Muscle of back (tissue), 13 donors: ENCODE measurements at places on chromosomes 7 and 10.

DNA sequence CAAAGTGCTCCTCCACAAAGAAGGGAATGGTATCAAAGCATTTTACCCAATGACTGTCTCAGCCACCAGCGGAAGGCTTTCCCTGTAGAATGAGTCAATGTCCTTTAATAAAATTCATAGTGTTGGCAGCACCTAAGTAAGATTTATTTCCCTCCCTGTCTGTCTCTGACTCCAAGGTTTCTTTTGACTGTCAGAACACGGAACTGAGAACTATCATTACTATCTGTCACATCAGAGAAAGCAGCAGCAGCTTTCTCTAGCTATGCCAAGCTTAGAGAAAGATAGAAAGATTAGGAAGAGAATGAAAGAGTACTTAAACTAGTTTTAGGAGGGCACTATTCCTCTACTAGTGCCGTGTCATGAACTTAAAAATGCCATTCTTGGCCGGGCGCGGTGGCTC lies 400.1 kb downstream of the SORCS1 start:
- no peak for DNase-seq

DNA sequence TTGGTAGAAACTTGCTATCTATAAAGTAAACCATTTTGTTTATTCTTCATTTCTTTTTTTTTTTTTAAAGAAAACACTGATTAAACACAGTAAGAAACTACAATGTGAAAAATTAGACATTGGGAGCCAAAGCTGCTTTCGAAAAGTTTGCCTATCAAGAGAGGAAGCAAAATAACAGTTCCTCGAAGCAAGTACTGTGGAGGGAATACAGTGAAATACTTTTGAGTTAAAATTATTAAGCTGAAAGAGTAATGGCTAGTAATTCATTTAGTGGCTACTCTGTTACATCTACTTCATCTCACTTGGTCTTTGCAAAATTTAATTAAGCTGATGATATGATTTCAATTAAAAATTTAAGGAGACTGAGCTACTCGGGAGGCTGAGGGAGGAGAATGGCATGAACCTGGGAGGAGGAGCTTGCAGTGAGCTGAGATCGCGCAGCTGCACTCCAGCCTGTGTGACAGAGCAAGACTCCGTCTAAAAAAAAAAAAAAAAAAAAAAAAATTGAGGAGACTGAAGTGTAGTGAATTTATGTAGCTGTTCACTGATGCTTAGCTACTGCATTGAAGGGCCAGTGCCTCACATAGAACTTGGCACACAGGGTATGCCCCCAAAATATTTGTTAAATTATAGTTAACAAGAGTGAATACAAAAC lies 982.1 kb upstream of the MBL2 start:
- no peak for DNase-seq

- no peak for DNase-seq
Observed at GRCh38 chr10:51524041-51524440, 175.4 kb downstream of the CSTF2T start.

DNA sequence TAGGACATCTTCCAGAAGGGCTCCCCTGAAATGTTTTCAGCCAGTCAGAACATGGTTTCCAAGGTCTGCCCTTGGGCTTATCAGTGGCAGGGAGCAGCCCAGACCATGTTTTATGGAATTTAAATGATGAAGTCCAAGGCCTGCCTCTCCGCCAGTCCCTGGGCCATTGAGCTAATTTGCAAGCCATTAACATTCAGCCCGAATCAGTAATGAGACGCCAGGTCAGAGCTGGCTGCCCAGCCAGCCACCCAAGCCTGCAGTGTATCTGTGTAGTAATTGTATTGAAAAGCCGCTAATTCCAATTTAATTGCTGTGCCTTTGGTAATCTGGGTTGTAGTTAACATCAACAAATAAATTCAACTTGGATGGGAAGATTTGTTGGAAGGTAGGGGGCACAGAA lies 131.4 kb downstream of the PAXIP1 start:
- DNase-seq, result no peak

DNA sequence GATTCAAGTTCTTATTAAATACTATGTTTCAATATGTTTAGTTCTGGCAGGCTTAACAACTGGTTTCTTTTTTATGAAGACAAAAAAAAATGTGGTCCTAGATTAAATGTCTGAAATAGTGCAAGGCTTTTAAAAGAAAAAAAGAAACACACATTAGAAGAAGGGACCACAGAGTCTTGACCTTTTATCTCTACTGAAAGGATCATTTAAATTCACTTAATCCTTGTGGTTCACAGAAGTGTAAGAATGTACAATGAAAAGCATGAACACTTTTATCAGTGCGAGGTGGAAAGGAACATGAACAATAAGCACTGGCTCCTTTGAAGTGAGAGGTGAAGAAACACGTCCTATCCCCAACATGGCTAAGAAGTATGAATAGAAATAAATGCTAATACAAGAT lies 765.1 kb downstream of the MAGI2 start:
- no peak for DNase-seq

- DNase-seq, result no peak
Observed at GRCh38 chr10:58625070-58625469, 112.4 kb downstream of the BICC1 start.

GRCh38 chr7:153887749-153888569 lies 164.2 kb upstream of the DPP6 start:
- no peak for DNase-seq

- no peak for DNase-seq
Observed at GRCh38 chr7:101442426-101443070, 79.9 kb downstream of the COL26A1 start.

- no peak for DNase-seq
Observed at GRCh38 chr10:23496727-23497126, 57.9 kb downstream of the OTUD1 start.

- DNase-seq, result no peak
Observed at GRCh38 chr7:143435266-143435665, 8.0 kb upstream of the TAS2R60 start.

- no peak for DNase-seq
Observed at GRCh38 chr7:41067576-41067975, 635.3 kb downstream of the INHBA start.

DNA sequence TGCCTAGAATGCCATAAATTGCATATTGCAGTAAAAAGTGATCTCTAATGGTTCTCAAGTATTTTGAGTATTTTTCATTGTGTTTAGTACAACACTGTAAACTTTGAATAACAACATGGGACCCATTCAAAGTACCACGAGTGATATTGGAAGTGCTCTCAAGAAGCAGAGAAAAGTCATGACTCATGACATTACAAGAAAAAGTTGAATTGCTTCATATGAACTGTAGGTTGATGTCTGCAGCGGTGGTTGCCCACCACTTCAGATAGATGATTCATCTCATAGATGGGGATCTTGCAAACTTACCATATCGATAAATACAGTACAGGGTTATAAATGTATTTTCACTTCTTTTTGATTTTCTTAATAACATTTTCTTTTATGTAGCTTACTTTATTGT lies 33.9 kb downstream of the ENTPD1 start:
- no peak for DNase-seq

GRCh38 chr7:20229081-20229480 lies 11.9 kb upstream of the MACC1 start:
- DNase-seq, result no peak

DNA sequence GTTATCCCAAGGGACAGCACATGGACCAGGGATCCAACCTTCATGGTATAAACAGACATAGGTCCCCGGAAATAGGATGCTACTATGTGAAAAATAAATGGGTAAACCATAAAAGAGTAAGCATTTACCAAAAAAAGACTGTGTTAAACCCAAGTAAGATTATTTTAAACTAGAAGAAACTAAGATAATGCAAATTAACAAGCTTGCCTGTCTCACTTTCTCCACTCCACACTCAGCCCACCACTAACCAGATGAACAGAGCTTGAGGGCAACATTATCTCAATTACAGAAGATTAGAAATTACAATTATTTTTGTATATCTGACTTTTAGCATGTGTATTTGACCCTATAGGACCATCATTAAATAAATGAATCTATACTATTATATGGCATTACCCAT lies 117.2 kb upstream of the CAV2 start:
- DNase-seq, result no peak

- no peak for DNase-seq
Observed at GRCh38 chr10:35347121-35347562, 10.8 kb downstream of the CCNY start.

DNA sequence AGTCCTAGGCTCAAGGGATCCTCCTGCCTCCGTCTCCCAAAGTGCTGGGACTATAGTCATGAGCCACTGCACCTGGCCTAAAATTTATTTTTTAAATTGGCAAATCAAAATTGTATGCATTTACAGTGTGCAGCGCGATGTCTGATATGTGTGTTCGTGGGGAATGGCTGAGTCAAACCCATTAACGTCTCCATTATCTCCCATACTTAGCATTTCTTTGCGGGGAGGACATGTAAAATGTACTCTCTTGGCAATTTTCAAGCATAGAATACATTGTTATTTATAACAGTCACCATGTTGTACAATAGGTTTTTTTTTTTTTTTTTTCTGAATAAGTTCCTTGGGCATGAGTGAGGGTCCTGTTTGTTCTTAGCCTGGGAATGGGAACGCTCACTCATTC lies 3.8 kb downstream of the TMEM184A start:
- DNase-seq, result no peak

- DNase-seq, result no peak
Observed at GRCh38 chr7:151885202-151885580, 8.3 kb upstream of the PRKAG2 start.

DNA sequence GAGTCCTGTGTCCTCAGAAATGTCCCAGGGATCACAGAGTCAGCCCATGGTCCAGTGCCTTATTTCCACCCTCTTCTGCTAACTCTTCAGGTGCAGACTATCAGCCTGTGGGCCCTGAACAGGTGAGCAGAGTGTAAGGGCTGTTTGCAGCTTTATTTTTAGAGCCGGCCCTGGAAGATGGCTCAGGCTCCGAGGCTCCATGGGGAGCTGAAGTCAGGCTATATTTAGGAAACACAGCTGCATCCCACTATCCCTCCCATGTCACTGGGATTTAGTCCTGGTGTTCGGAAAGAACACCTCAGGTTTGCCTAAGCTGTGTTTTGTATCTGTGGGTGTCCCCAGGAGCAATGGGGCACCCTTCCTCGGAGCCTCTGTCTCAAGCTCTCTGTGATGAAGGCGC lies 126.9 kb downstream of the RPS24 start:
- no peak for DNase-seq

DNA sequence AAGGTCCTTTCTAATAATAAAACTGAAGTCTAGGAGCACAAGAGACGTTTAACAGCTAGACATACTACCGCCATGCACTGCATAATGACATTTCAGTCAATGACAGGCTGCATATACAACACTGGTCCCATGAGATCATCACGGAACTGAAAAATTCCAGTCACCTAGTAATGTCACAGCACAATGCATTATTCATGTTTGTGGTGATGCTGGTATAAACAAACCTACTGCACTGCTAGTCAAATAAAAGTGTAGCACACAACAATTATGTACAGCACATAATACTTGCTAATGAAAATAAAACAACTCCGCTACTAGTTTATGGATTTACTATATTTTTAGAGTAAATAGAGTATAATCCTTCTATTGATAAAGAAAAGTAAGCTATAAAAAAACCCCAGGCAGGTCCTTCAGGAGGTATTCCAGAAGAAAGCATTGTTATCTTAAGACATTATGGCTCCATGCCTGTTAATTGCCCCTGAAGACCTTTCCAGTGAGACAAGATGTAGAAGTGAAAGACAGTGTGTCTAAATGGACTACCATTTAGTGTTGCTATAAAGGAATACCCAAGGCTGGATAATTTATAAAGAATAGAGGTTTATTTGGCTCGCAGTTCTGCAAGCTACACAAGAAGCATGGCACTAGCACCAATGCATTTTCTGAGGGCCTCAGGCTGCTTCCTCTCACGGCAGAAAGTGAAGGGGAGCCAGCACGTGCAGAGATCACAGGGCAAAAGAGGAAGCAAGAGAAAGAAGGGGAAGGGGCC lies 47.1 kb downstream of the HIBADH start:
- DNase-seq, result no peak
